KBM-7 (cell line): ENCODE measurements at places on chromosomes 6 and 20.
A peak's percentile ranks its signal among the peaks of the same experiment; 100 is the strongest.

GRCh38 chr20:36975099-36975818, 23.8 kb upstream of the SAMHD1 start:
- DNase-seq: no peak

- DNase-seq: no peak
Observed at GRCh38 chr6:37204014-37204751, 34.2 kb downstream of the PIM1 start.

DNA sequence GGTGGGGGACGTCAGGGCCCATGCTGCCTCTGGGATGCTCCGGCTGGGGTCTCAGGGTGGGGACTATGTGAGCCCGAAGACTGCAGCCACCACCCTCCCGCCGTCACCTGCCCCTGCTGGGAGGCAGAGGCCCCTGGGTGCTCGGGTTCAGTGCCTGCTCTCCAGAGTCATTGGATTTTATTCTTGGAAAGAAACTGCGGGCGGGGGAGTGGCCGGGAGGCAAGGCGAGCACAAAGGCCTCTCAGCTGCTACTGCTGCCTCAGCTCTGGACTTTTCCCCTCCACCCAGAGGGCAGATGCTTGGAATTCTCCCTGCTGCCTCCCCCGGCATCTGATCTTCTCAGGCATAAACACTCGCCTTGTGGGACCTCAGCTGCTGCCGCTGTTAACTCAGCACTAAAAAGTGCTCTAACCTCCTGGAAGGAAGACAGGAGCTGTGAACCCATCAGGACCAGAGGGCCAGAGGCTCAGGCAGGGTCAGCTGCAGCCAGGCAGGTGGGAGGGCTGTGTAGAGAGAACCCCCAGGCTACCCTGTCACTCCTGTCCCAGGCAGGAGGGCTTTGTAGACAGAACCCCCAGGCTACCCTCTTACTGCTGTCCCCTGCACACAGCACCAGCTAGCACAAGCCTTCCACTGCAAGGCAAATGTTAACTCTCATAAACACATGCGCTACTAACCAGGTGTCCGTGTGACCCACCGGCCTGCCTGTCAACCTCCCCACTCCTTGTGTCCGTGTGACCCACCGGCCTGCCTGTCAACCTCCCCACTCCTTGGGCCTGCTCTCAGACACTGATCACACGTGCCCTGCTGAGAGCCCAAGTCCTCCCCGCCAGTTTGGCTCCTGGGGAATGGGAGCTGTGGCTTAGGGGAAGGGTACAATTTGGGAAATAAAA, 9.4 kb upstream of the FRMD1 start:
- DNase-seq: no peak

DNA sequence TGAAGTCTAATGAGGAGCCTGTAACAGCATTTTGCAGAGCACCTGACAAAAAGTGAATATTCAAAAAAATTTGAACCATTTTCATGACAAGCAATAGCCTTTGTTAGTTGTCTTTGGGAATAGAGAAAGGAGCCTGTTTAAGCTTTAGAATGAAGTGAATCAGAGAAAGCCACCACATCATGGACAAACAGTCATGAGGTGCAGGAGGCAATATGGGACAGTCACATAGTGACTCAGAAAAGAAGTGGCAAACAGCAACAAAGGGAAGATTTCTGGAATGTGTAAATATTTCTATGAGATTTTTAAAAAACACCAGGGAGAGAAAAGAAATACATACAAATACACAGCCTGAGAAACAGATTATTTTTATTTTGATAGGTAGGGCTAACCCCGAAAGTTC, 6.6 kb downstream of the KLHL31 start:
- no peak for DNase-seq

GRCh38 chr6:124393536-124393935, 568.7 kb upstream of the RNF217 start:
- no peak for DNase-seq

- peak; percentile 15 for DNase-seq
Observed at GRCh38 chr6:120938876-120939472, 395.3 kb downstream of the TBC1D32 start.

GRCh38 chr6:40397287-40398033, 189.7 kb downstream of the LRFN2 start:
- no peak for DNase-seq

DNA sequence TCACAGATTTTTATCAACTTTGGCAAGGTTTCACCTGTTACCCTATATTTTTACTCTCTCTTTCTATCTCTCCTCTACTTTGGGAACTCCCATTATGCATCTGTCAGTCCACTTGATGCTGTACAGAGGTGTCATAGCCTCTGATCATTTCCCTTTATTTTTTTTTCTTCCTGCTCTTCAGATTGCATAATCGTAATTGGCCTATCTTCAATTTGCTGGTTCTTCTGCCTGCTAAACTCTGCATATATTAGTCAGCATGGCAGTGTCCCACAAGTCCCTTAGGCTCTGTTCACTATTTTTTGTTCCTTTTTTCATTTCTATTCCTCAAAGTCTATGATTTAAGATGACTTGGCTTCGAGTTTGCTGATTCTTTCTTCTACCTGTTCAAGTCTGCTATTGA, 44.7 kb upstream of the MICB start:
- DNase-seq: peak; percentile 18

- peak; percentile 67 for DNase-seq
Observed at GRCh38 chr6:3022765-3023662, 23.3 kb downstream of the NQO2 start.

- DNase-seq: no peak
Observed at GRCh38 chr20:58058421-58059259, 169.8 kb downstream of the ANKRD60 start.

DNA sequence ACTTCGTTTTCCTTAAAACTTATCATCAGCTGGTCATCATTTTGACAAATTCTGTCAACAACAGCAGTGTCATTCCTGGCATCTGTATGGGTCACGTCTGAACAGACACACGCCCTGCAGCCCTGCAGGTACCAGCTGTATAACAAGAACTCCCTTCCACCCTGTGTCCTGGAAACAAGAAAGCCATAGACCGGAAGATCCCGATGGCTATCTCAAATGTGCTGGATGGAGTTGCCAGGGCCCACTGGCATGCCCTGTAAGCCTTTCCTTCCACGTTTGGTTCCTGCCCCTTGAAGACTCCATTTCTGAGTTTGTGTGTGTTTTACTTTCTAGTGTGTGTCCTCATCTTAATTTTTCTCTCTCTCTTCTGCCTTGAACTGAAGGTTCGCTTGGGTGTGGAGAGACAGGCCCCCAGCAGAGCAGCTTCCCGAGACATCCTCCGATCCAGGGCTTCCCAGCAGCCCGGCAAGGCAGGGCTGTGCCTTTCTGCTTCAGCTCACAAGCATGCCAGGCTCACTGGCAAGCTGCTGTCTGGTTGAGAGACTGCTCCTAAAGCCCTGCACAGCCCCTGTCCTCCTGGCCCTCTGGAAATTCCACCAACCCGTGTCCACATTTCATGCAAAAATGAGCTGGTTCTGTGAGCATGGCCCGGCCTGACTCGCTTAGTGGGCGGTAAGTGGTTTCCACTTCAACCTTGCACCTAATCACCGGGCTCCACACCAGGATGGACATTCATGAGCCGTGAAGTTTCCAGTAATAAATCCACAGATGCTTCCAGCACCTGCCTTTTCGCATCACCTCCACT, 8.7 kb downstream of the GFRA4 start:
- DNase-seq: no peak

GRCh38 chr6:7047966-7048365, 59.8 kb upstream of the RREB1 start:
- peak; percentile 47 for DNase-seq

DNA sequence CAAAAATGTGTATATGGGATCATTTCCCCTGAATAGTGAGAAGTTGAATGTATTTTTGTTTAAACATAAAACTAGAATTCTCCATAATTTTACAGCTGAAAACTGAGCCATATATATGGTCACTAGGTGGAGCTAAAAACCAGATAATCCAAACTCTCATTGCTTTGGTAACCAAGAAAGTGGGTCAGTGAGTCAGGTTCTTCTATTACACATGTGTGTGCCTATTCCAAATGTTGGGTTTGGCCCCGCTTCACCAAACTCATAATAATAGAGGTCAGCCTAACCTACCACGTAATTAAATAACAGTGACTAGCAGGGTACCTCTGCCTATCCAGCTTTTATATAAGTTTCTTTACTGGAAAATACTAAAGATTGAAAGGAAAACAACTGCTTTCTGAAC, 19.3 kb upstream of the RNGTT start:
- DNase-seq: peak; percentile 75
